HFFc6 (cell line): ENCODE measurements at places on chromosomes 16 and 17. TPM values are rescaled to one million over a fixed set of nuclear protein-coding genes. Genes with fewer than 3 reads are reported as not detected.

DNA sequence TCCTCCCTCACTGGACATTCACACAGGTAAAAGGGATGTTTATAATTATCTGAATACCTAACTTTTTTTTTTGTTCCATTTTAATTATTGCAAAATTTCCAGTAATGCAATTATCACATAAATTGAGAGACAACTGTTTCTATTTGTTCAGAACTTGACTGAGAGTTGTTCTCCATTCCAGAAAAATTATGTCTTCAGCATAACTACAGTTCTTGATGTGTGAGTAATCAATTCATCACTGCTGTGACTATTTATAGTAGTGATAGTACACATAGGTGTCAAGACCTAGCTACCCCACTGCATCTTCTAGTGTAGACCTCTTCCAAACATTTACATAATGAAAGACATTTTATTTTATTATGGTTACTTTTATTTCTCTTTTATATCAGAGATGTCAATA is 5.8 kb upstream of the TNRC6A start:
- DNase-seq: peak; percentile 41

GRCh38 chr16:30139583-30140481 is 16.8 kb upstream of the MAPK3 start:
- DNase-seq: no peak

Gene C1QL1
- total RNA-seq: 0.26 TPM in 1 of 2 replicates, not detected in the other

DNA sequence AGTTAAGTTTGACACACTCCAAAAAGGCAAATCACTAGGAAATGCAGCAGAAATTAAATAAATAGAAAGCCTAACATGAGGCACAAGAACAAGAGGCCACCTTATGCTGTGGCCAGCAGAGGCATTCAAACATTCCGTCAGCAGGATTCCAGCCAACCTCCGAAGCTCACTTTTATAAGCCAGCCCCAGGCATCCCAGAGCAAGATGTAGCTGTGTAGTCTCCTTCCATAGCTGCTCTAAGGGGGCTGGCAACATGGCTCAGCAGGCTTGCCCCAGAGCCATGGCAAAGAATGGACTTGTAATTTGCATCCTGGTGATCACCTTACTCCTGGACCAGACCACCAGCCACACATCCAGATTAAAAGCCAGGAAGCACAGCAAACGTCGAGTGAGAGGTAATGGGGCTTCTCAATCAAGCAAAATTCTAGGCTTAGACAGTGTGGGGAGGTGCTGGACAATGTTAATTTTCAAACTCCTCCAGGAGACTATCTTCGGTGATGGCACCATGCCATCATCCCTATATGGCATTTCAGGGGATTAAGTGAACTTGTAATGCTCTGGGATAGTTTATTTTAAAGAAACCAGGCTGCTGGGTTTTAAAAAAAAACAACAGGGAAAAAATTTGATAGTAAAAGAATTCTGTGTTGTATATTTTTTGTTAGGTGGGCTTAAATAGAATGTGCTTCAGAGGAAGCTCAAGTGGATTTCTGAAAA is at the start of gene CLEC3A:
Gene CLEC3A (plus strand): TSS at position 202 of the 714 bp plus-strand sequence. CDS start 79 bp downstream, at position 281.
- no peak for DNase-seq

DNA sequence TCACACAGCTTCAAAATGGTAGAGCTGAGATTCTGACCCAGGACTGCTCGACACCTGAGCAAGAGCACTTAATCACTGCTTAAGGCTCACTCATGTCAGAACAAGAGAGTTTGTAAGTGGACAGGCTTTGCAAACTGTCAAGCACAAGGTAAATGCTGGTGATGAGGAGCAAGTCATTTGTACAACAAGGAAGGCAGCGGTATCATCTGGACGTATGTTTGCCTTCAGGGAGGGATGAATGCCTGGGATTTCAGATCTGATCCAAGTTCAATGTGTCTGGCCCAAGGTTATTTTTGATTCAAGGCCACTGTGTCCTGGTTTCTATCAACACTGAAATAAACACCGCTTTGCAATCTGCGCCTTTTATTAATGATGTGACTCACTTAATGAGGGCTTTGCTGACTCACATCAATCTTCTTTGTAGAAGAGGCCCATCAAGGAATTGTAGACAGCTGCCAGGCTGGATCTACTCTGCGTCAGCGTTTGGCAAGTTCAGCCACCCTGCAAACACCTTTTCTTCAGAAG is 174.4 kb upstream of the HS3ST3A1 start:
- no peak for DNase-seq
